ENCODE measurements at places on chromosomes 2 and 18.

DNA sequence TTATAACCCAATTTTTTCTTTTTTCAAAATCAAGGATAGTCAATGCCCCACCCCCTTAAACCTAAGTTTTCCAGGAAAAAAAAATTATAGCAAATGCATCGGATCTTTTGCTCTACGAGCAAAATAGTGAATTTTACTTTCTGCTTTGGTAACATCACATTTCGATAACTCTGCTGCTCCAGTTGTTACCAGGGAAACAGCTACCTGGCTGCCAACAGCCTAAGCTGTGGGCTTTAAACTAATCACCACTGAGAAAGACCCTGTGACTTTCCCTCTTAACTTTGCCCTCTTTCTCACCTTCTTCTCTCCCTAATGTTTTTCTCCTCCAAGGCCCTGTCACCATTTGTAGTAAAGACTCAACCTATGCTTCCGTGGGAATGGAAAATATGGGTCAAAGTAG is 145.5 kb downstream of the ABCA12 start:
- no peak for DNase-seq

- DNase-seq: no peak
These were observed 52.4 kb upstream of the UPP2 start for GRCh38 chr2:158049129-158049855.

- DNase-seq: no peak
These were observed 1834.7 kb upstream of the PIK3C3 start for GRCh38 chr18:40120356-40120755.

DNA sequence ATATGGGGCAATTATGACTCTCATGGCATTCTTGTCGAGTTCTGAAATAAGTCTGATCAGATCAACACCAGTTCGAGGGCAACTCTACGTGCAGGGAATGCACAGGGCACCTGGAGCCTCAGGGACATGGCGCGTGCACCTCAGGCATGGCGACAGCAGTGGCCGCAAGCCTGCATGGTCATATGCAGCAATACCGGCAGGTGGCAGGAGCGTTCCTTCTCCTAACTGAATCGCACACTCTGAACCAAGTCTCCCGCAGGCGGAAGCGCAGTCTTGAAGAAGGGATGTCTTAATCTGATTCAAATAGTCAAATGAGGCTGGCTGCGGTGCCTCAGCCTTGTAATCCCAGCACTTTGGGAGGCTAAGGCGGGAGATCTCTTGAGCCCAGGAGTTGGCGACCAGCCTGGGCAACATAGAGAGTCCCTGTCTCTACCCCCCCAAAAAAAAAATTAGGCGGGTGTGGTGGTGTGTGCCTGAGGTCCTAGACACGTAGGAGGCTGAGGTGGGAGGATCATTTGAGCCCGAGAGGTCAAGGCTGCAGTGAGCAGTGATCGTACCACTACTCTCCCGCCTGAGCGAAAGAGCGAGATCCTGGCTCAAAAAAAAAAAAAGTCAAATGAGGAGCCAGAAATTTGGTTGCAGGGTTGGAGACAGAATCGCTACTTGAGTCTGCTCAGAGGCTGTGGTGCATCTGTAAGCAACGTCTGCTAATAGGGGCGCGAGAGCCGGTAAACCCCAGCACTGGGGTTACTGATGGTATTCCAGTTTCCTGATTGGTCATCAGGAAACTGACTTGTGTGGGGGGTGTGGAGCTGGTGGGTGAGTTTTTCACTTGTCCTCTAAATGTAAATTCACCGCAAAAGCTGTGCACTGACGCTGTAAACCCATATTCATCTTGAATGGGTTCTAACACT is 28.8 kb downstream of the FHL2 start:
- DNase-seq: peak; percentile 92

- no peak for DNase-seq
These were observed 131.1 kb downstream of the ZBTB7C start for GRCh38 chr18:48278081-48278480.

- DNase-seq: peak; percentile 93
These were observed 27.0 kb upstream of the MGAT4A start for GRCh38 chr2:98757904-98758421.

DNA sequence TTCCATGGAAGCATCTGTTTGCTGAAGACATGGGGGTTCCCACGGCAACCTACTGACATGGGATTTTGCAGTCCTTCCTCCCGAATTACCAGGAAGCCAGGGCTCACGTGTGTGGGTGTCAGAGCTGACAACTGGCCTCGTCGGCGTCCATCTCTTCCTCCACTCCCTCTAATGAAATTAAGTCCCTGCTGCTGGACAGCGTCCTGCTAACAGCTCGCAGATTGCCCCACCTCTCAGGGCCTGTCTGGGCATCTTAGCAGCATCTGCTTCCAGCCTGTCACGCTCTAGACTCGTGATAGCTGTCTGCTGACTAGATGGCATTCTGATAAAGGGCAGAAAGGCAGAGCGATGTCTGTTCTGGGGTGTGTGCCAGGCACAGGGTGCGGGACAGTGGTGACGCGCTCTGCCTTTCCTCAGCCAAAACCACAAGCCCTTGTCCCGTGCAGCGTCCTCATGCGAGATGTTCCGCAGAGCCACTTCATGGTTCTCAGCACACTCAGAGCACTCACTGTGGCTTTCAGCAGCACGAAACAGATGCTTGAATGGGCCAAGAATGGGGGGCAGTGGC is 161.1 kb downstream of the ARL4C start:
- DNase-seq: peak; percentile 69

- no peak for DNase-seq
These were observed 38.9 kb downstream of the HS6ST1 start for GRCh38 chr2:128279786-128280157.

- no peak for DNase-seq
These were observed 349.9 kb upstream of the MEIS1 start for GRCh38 chr2:66084948-66085590.

Measured in fibroblast of pulmonary artery (primary cell).